Keratinocyte (primary cell): ENCODE measurements at places on chromosomes 13 and 19.

GRCh38 chr13:42266473-42266872, 5.5 kb upstream of the AKAP11 start:
- no peak for DNase-seq

GRCh38 chr13:100735494-100735893, 60.9 kb upstream of the TMTC4 start:
- DNase-seq: no peak

DNA sequence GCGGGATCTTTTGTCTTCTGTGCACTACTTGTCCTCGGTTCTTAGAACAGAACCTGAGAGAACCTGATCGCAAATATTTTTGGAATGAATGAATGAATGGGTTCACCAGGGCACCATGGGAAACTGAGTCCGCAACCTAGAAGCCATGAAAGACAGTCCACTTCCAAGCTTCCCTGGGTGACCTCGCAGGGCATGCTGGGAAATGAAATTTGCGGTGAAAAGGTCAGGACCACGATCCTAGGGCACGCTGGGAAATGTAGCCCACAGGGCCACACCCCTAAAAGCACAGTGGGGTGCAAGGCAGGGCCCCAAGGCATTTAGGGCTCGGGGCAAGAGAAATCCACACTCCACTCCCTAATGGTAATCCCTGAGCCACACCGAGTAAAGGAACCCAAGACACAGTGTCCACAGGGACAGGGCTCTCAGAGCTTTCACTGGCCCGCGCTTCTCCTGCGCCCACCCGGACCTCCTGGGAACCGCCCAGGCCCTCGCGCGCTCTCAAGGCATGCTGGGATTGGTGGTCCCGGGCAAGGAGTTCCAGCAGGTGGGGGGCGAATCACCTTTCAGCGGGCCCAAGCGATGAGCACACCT, 1.1 kb upstream of the PPP1R12C start:
- no peak for DNase-seq

DNA sequence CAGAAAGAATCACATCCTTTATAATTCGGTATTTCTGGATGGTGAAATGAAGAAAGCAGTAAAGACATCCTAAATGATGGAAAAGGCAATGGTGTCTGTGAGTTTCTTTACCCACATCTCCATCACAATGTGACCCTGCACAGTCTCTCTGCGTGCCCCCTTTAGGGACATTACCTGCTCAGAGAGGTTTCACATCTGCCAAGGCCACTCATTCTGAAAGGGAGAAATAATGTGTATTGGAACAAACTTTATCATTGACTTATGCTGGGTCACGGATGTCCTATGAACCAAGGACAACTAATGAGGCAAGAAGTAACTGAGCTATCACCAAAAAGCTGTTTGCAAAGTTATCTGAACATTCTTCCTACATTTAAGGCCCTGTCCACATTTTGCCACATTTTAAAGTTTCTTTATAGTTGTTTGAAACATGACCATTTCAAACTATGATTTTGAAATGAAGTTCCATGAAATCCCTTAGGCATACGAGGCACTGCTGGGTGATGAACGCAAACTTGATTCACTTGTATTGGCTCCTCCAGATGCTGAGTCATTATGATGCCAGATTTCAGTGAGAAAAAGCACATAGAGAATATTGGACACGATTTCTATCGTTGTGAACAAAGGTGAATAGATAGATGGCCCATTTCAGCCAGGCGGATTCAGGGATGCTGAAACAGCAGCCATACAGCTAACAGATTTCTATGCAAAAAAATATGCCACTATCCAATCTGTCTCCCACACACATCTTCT, 63.5 kb upstream of the HMGB1 start:
- DNase-seq: no peak

GRCh38 chr13:79197933-79198332, 208.1 kb downstream of the RBM26 start:
- DNase-seq: no peak

- no peak for DNase-seq
Measured at GRCh38 chr13:70634893-70635292, 526.6 kb upstream of the KLHL1 start.

DNA sequence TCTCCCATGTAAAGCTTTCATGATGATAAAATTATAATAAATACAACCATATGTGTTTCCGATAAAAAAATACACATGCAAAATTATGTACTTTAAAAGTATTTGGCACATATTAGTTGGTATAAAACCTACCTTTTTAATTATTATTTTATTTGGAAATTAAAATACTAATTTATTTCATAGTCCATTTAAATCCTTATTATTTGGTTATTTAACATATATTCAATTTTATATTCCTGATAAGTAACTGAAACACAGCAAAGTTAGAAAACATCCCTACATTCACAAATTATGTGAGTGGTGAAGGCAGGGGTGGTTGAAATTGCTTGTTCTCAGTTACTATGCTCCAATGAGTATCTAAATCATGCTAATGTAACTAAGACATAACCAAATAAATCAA, 920.5 kb downstream of the SLITRK1 start:
- DNase-seq: no peak

- no peak for DNase-seq
Measured at GRCh38 chr13:63700350-63700749, 2284.7 kb upstream of the PCDH20 start.

DNA sequence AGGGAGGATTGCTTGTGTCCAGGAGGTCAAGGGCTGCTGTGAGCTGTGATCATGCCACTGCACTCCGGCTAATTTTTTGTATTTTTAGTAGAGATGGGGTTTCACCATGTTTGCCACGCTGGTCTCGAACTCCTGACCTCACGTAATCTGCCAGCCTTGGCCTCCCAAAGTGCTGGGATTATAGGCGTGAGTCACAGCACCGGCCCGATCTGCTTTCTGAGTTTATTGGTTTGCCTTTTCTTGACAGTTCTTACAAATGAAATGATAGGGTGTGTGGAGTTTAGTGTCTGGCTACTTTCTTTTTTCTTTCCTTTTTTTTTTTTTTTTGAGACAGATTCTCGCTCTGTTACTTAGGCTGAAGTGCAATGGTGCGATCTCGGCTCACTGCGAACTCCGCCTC, 848 bp downstream of the C19orf44 start:
- no peak for DNase-seq

DNA sequence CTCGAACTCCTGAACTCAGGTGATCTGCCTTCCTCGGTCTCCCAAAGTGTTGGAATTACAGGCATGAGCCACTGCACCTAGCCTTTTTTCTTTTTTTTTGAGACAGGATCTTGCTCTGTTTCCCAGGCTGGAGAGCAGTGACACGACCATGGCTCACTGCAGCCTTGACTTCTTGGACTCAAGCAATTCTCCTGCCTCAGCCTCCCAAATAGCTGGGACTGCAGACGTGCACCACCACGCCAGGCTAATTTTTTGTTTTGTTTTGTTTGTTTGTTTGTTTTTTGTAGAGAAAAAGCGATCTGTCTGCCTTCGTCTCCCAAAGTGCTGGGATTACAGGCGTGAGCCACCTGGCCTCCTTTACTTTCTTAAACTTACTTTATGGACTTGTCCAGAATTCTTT, 6.5 kb upstream of the SIN3B start:
- DNase-seq: no peak

GRCh38 chr19:3970313-3970807, 539 bp downstream of the DAPK3 start:
- DNase-seq: no peak

DNA sequence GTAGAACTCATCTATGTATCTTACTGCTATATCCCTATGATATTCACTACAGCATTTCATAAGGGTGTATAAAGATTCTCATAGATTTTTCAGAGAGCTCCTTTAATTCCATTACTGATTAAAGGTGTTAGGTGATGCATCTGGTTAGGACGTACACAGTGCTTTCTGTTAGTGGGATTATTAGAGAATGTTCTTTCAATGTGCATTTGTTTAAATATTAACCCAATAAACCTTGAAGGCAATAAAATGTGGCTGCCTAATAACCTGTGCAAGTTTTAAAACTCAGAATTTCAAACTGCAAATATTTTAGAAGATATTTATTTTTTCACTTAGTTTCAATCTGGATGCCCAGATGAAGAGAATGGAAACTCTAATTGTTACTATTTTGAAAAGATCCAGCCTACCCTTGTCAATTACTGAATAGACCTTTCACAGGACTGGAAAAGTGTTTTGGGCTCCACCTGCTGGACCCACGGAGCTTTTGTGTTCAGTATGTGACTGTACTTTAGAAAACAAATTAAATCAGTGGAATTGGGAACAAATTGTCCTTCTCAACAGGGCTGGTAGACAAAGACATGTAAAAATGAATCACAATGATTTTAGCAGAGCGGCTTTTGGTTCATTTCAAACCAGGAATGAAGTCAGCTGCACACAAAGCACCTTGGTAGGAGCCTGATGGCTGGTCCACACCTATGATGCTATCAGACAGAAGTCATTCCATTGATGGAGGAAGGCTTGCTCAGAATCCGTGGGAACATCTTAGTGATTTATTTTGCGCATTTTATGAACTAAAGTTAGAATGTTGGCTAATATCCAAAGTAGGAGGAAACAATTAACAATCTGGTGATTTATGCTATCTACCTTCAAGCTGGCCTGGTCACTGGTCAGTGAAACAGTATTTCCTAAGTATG, 89.4 kb upstream of the RAP2A start:
- no peak for DNase-seq

DNA sequence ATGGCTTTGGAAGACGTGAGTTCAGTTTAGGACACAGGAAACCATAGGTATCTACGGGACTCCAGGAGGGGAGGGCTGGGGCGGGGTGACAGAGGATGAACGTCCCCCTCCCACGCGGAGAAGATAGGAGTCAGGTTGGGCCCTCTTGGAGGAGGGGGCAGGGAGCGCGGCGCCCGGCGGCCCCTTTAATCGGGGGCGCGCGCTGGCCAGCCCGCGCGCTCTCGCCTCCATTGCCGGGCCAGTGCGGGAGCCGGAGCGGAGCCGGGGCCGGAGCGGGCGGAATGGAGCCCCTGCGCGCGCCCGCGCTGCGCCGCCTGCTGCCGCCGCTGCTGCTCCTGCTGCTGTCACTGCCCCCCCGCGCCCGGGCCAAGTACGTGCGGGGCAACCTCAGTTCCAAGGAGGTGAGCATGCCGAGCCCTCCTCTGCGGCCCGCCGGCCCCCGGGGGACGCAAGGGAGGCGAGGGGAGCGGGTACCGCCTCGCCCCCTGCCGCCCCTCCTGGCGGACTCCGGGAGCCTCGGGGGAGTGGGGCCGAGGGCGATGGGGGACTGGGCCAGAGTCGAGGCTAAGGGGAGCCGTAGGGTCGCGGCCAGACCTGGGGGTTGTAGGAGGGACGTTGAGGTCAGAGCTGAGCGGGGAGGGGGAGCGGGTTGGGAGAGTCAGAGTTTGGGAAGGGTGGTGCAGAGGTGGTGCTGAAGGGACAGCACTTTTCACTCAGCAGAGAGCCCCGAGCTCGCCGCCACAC, at the start of gene TMEM145:
Gene TMEM145 (plus strand): TSS at position 214 of the 744 bp plus-strand sequence. CDS start 68 bp downstream, at position 282.
- no peak for DNase-seq

DNA sequence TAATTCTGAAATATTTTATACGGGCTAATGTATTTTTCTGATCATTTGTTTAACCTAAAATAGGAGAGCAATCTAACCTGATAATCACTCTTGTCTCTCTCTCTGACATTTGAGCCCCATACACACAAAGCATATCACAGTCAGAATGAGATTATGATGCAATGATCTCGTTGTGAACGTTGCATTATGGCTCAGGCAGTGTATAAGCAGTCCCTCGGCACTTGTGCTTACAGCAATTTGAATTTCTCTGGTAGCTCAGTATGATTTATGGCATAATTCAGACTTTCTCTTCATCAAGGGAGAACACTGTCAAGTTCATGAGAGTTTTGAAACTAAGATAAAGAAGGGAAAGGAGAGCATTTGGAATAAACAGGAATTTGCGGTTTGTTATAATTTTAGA, 256.1 kb downstream of the DACH1 start:
- DNase-seq: no peak

DNA sequence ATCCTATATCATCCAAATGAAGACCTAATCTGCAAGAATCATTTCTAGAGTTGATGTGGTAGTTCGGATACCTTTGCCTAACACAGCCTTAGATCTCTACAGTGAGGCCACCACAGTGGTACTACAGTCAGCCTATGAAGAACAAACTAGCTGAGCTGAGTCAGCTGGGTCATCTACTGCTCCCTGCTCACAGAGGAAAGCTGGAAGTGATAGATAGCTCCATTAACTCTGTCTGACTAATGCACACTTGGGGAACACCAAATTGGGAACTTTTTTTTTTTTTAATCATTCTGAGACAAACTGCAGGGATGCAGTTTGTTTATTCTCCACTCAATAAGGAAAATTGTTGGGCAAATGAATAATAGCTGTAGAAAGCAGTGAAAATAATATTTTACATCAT, 1160.6 kb downstream of the PCDH9 start:
- no peak for DNase-seq

DNA sequence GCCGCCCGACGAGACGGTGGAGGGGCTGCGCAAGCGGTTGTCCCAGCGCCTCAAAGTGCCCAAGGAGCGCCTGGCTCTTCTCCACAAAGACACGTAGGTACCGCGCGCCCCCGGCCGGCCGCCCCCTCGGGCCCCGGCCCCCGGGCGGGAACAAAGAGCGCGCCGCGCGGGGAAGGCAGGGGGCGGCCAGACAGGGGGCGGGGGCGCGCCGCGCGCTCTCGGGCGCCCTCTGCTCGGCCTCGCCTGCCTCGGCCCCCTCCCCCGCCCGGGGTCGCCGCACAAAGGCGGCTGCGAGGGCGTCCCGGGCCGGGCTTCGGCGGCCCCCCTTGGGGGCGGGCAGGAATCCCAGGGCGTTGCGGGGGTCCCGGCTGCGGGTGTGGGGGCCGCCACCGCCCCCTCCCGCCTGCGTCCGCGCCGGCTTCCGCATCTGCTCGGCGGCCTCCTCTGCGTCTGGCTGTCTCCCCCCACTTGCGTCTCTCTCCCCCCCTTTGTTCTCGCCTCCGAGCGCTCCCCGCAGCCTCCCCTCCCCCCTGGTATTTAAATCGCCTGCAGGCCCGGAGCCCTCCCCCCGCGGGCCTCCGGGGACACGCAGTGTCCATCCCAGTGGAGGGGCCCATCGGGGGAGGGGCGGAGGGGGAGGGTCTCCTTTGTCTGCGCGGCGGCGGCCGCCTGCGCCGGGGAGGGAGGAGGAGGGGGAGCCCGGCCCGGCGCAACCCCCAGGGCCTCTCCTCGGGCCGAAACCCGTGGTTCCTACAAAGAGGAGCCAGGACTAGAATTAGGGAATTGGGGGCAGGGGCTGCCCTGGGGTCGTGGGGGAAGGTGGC, 2.3 kb downstream of the MIDN start:
- DNase-seq: no peak

GRCh38 chr19:6639439-6639838, 30.5 kb downstream of the TNFSF14 start:
- no peak for DNase-seq
